T-helper 17 cell (primary cell): ENCODE measurements at places on chromosomes 5 and 9.

DNA sequence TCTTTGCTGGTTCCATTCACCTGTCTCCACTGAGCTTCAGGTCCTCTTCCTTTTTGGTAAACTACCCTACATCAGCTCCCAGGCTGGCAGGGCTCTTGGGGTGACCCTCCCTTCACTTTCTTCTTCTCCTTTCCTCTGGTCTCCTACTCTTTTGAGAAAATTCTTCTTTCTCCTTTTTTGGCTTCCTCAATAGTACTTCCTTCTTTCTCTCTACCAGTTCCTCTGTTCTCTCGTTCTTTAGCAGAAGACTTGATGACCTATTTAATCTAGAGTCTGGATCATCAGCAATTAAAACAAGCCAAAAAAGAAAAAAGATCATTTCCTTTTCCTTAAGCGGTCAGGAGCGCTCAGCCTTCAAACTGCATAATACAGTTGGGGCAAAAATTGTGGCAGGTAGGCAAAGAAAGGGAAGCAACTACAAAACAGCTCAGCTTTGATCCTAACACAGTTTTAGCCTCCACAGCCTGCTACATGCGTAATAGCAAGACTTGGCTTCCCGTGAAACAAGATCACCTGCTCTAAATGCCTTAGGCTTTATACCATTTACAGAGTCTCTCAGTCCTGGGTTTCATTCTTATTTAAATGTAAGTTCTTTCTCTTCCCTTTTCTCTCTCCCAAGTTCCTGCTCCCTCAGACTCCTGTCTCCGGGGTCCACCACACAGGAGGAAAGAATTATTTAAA, 14.0 kb upstream of the GSN start:
- no peak for DNase-seq

- DNase-seq = no peak
Measured at GRCh38 chr9:70593241-70593640, 178.8 kb upstream of the KLF9 start.

- no peak for DNase-seq
Measured at GRCh38 chr9:96133321-96134021, 168.5 kb downstream of the HSD17B3 start.

DNA sequence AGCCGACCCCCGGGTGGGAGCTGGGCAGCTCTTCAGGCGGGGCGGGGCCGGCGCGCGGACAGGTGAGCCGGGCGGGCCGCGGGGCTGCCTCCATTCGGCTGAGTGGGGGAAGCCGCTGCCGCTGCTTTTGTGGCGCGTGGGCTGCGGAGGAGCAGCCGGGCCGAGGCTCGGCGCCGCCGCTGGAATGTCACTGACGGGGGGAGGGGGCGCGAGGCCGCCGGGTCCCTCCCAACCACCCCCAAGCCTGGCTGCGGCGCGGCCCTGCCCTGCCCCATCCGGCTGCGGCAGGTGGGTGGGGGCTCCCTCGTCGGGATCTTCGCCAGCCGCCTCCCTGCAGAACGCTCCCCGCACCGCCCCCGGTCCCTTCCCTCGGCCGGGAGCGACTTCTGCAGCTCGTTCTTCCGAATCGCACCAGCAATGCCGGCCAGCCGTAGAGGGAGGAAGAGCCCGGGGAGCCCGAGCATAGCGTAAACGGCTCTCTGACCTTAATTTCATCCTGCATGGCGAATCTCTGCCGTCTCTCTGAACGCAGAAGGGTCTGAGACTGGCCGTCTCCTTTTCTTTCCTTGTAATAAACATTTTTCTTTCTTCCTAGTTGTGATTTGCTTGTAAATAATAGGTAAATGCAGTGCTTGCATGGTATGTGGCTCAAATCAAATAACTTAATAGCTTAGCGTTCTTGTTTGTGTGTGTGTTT, 505 bp downstream of the SPTAN1 start:
- DNase-seq = no peak

DNA sequence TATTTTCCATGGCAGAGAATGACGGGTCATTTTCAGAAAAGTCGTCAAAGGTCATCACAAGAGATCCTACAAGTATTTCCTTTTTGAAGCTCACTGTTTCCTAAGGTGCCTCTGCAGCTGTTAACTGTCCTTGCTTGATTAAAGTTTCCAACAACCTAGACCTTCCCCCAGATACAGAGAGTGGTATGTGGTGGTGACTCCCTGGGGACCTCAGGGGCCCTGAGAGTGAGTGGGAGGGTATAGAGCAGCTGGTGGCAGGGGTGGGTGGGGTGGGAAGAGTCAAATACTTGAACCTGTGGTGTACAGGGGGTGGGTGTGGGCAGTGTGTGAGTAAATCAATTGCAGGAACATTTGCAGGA, 1.6 kb upstream of the CD72 start:
- DNase-seq = no peak

DNA sequence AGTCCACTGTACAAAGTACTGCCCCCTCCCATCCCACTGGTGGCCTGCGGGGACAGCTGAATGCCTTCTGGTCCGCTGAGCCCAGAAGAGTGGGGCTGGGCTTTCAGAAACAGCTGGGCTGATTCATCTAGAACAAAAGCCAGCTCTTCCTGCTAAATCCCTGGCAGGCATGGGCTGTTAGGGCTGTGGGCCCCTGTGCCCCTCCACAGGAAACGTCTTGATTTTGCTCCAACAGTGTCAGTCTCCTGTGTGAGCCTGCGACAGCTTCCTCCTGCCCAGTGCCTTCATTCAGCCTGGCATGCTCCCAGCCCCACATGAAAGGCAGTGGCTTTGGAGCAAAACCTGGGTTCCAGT, 6.9 kb upstream of the GSN start:
- DNase-seq = no peak

GRCh38 chr5:81172710-81173109, 60.4 kb upstream of the CKMT2 start:
- no peak for DNase-seq

- DNase-seq = no peak
Measured at GRCh38 chr5:141135030-141135717, at the start of gene PCDHB5. PCDHB5 (plus strand) TSS chr5:141135206; CDS start chr5:141135435, 229 bp downstream.

DNA sequence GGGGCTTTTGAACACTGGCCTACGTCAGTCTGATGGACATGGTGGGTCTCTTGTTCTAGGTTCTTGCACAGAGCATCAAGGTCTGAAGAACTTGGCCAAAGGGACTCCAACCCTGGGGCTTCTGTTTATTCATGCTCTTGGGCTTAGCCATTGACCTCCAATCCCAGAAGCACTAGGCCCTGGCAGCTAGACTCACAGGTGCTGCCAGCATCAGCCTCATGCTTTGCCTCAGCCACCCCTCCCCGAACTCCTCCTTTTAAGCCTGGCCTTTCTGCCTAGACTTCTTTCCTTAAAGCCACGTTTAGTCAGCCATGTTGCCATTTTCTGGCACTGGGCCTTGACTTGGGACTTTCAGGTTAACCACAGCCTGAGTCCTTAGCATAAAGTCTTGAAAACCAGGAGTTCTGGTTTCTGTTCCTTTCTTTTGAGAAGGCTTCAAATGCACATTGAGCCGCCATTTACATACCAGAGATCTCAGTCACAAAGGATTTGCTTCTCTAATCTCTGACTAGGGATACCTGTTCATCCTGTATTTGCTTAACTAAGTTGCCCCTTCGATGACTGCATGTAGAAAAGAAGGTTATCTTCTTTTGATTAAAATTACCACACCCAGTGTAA, 54.7 kb downstream of the ANGPTL2 start:
- no peak for DNase-seq

DNA sequence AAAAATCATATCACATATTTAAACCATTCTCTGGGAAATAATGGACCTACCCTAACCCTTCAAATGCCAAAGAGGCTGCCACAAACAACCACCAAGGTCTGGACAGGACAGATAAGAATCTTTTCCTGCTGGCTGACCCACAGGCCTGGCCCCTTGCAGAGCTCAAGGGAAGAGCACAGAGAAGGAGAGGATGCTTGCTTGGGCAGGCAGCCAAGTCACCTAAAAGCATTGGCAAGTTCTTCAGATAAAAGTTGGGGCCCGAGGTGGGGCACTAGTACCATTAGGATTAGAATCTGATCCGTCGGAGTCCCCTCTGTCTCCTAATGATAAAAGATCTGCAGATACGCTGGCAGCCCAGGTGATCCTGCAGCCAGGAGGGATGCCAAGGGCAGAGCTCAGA, 176.6 kb downstream of the GABBR2 start:
- DNase-seq = no peak

DNA sequence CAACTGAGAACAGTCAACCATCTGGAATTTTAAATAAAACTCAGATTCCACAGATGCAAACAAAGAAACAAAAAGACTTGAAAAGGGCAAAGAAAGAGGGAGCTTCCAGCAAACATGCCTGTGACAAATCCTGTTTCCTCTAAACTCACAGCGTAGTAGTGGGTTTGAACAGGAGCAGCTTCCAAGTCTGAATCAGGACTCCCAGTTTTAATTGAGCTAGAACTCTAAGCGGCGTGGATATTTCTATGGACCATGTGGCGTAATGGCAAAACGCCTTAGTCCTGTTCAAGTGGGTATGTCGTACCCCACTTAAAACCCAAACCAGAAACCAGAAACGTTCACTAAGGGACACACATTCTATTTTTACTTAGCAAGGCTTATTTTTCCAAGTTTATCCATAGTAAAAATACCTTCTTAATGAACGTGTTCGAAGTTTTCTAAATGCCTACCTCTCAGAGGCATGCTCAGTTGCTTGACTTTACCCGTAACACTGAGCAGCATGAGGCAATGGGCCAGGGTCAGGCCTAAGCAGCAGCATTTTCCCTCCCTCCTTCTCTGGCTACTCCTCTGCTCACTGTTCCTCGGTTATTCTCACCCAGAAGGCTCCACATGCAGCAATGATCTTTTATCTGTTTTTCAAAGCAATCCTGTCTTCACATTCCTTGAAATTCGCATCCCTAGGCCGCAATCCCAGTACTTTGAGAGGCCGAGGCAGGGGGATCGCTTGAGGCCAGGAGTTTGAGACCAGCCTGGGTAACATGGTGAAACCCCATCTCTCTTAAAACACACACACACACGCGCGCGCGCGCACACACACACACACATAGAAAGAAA, 77.9 kb downstream of the FNBP1 start:
- DNase-seq = no peak

DNA sequence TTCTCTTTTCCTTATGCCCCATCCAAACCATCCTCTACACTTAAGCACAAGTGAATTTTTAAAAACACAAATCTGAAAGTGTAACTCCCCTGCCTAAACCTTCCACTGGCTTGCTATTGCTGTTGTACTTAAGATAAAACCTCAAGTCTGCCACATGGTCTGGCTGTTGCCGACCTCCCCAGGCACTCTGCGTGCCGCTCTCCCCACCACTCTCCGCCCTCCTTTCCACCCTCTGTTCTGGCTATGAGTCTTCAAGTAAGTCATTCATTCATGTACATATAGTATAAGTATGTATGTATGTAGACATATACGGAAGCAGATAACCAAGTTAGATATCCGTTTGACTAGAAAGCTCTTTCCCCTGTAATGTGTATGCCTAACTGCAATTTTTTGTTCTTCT, 94.7 kb upstream of the ANKRD55 start:
- DNase-seq = no peak

DNA sequence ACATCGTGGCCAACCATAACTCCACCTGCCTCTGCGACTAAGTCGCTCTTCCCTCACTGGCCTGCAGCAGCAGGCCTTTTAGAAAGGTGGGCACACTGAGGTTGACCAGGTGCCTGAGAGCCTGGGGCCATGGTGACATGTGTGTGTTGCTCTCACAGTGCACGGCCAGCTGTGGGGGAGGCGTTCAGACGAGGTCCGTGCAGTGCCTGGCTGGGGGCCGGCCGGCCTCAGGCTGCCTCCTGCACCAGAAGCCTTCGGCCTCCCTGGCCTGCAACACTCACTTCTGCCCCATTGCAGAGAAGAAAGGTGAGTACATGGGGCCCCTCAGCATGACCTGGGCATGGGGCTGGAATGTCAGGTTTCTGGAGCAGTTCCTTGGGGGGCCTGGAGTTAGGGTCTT, 104.5 kb upstream of the ICE1 start:
- DNase-seq = no peak

DNA sequence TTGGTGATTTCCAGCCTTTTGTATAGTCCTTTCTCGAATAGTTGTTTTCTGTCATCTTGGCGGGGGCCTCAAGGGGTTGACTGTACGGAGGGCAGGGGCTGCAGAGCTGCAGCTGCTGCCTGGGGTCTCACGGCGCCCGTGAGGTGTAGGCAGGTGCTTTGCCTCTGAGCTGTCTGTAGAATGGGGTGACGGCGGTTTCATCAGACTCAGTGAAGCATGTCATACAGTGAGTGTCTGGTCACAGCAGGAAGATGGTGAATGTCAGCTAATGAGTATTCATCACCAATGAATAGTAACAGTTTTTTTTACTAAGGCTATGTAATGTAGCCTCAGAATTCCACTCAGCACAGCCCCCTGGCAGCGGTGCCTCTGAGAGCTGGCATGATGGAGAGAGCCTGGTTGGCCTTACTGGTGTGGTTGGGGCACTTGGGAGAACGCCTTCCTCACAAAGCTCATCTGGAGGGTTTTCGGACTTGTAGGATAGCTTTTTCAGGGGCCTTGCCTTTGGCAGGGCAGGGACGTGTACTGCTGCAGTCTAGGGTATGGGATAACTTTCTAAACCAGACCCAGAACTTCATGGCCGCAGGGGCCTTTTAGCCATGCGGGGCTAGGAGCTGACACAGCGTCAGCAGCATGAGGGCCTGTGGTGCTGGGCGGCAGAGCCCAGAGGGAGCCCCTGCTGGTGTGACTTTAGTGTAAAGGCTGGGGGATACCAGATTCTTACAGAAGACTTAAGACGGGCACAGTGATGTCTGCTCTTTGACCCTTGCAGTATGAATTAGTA, 15.0 kb downstream of the TENT4A start:
- DNase-seq = no peak

GRCh38 chr5:59158637-59159391, 575.9 kb downstream of the RAB3C start:
- DNase-seq = no peak

DNA sequence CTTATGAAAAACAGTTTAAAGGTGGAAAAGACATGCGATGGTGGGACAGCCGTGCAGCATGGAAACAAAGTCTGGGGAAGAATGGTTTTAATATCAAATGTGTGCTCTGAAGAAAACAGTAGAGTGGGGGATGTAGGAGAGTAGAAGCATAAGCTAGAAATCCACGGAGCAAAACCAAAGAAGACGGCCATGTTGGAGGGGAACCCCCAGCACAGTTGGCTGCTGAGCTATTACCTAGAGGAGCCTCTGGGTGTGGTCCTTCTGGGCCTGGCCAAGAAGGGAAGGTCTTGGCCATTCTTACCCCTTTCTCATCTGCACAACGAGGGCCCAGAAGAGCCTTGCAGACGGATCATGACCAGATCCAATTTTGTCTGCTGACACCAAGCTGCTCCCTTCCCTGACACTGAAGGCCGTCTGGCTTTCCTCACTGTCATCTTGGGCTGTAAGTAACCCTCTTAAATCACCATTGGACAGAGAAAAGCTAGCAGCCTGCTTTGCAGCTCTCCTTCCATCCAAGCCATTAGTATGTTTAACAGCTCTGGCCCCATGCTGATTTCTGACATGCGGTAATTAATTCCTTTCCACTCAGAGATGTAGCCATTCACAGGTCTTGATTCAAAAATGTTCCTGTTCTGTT, 189.5 kb downstream of the SEC61B start:
- DNase-seq = no peak
